Fibroblast of skin of scalp (primary cell): ENCODE measurements at places on chromosomes 7 and 10.
A peak's percentile ranks its signal among the peaks of the same experiment; 100 is the strongest.

GRCh38 chr10:116274064-116274904 is 1.3 kb upstream of the GFRA1 start:
- peak; percentile 35 for DNase-seq

- DNase-seq = no peak
Observed at GRCh38 chr10:128950159-128950915, 516.7 kb upstream of the MGMT start.

DNA sequence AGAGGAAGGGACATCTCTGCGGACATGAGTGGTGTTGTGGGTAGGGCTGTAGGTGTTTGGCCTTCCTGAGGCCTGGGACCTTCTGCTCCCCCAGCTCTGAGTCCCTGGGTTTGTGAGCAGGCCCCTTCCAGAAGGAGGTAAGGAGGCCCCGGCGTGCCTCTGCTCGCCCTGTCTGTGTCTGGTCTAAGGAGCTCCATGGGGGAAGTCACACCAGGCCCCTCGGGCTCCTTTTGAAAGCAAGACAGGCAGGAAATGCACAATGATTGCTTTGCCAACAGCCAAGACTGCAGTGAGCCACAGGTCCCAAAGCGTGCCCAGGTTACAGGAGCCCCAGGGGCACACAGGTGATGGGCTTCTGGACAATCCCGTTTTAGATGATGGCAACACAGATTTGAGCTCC is 89.5 kb downstream of the FAM53B start:
- DNase-seq = no peak

GRCh38 chr10:129771576-129771975 is 192.5 kb downstream of the EBF3 start:
- no peak for DNase-seq

DNA sequence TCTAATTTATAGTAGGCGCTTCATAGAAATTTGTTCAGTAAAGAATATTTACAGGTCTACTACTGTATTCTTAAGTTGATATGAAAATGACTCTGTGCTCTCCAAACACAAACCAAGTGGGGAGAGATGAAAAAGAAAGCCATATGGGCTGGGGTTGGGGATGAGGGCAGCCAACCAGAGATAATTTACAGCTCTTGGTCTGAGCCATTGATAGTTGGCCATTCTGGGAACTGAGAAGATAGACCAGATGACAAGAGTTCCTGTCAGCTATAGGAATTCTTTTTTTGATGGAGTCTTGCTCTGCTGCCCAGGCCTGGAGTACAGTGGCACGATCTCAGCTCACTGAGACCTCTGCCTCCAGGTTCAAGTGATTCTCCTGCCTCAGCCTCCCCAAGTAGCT is 57.4 kb downstream of the LAMB4 start:
- no peak for DNase-seq

- DNase-seq = no peak
Observed at GRCh38 chr7:149443523-149443922, 17.3 kb downstream of the ZNF777 start.

GRCh38 chr10:85026878-85027467 is 698.6 kb downstream of the CCSER2 start:
- DNase-seq = no peak

DNA sequence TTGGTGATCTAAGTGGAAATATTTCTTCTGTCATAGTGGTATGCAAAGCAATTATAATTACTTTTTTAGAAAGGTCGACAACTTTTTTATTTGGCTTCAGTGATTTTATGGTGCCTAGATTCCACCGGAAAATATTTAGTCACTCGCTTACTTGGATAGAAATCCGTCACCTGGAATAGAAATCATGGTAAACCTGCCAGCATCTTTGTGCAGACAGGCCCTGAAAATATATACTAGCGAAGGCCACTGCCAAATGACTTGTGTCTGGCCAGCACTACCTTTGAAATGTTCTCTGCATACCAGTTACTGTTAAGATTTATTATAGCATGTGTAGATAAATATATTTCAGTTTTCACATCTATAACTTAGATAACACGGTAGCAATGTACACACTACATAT is 226.4 kb downstream of the AGMO start:
- DNase-seq = no peak

GRCh38 chr10:84269773-84270172 is 24.9 kb downstream of the RGR start:
- DNase-seq = peak; percentile 89

- DNase-seq = peak; percentile 74
Observed at GRCh38 chr10:59006511-59007306, 169.7 kb upstream of the PHYHIPL start.

- peak; percentile 34 for DNase-seq
Observed at GRCh38 chr7:83547526-83547925, 101.4 kb downstream of the SEMA3E start.
